SK-MEL-5 (cell line): ENCODE measurements at places on chromosomes 2 and 18.

- DNase-seq = peak; percentile 16
Measured at GRCh38 chr2:30503007-30503694, 56.1 kb downstream of the LCLAT1 start.

- peak; percentile 40 for DNase-seq
Measured at GRCh38 chr2:33210626-33211025, 263.9 kb downstream of the LTBP1 start.

GRCh38 chr2:210667711-210668110, 111.3 kb downstream of the CPS1 start:
- DNase-seq = no peak

DNA sequence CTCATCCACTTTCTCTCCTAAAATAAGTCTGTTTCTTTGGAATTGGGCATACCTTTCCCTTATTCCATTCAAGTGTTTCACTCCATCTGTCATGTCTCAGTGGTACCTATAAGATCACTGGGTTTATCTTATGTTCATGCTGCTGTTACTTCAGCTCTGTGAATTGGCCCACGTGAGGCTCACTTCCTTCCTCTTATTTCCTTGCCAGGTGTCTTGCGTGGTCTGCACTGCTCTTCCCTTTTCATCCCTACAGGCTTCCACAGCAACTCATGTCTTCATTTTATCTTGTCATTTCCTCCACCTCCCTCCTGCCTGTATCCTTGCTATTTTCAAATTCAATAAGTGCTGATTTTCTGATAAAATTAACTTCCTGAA, 159.1 kb upstream of the ALPP start:
- DNase-seq = no peak

- DNase-seq = no peak
Measured at GRCh38 chr2:96800061-96801004, 15.7 kb upstream of the CNNM3 start.

DNA sequence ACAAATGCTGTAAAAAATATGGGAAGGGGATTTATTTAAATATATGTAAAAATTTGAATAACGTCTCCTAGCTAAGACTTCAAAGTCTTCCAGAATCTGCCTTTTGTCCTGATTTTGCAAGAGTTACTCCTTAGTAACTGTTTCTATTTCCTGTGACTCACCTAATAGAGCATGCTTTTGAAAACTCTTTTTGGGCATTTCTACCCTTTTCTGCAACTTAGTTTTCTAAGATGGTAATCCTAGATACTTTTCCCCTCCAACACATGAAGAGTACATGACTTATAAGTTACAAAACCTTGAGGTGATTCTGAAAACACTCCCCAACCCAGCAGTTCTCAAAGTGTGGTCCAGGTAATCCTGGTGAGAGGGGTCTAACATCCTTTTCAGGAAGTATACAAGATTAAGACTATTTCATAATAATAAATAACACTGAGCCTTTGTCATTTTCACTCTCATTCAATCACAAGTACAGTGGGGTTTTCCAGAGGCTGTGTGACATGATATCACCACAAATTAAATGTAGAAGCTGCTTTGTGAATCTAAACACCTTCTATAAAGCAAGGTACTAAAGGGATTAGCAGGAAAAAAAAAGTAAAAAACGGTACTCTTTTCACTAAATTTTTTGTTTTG, 31.9 kb downstream of the PPP4R3B start:
- peak; percentile 49 for DNase-seq

- DNase-seq = no peak
Measured at GRCh38 chr2:75607400-75607798, 39.2 kb upstream of the MRPL19 start.

DNA sequence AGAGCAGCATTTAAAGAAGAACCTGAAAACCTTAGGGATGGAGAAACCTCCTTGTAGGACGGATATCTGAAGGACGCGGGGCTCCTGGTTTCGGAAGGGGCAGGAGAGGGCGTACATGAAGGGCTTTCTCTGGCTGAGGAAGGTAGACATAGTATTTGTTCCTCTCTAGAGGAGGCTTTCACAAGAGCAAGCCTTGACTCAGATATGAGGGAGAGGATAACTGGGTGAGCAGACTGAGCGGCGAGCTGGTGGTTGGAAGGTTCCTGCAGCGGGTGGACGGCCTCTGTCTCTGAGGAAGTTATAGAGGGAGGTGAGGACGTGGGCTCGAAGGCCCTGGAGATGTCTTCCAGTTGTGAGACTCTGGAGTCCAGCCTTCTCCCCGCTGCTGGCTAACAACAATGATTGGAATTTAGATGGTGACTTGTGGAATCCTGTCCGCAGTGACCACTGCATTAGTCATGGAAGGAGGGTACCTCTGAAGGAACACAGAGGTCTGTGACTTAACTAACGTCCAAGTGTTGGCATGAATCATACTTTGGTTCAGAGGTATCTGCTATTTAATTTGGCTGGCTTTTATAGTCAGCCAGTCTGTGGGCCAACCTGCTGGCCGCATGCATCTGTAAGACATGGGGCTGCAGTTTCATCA, 80.9 kb downstream of the ASAP2 start:
- DNase-seq = peak; percentile 49

DNA sequence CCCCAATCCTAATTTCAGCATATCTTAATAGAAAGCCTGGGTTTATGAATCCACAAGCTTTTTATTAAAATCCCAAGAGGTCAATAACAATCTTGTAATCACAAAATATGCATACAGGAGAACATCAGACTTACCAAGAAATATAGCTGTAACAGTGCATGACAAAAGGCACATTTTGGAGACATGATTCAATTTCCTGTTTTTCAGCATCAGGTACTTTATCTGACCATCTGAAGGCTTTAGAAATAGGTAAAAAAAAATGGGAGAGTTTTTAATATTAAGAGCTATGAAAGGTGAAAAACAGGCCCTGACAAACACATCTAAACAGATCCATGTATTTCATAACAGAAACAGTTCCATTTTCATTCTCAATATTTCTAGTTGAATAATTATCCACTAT, 89.9 kb upstream of the EFEMP1 start:
- DNase-seq = no peak

- DNase-seq = no peak
Measured at GRCh38 chr2:70938586-70938950, 2.9 kb downstream of the ATP6V1B1 start.

GRCh38 chr2:10014418-10015190, 28.7 kb upstream of the KLF11 start:
- no peak for DNase-seq

- no peak for DNase-seq
Measured at GRCh38 chr2:174171686-174172445, 76.5 kb downstream of the OLA1 start.

DNA sequence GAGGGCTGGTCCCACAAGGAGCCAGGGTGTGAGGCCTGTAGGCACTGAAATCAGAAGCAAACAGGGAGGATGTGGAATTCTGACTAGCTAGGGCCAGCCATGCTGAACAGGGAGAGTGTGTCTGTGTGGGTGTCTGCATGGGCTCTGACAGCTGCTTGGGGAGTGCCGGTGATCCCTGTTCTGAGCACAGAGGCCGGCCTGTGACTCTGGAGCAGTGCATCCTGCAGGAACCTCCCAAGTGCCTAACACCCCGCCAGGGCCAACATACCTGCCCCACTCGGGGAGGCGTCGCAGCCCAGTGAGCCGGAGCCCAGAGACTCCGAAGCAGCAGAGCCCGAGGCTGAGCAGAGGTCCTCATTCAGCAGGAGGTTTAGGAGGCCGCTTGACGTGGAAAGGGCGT, 11.5 kb upstream of the HES6 start:
- no peak for DNase-seq

DNA sequence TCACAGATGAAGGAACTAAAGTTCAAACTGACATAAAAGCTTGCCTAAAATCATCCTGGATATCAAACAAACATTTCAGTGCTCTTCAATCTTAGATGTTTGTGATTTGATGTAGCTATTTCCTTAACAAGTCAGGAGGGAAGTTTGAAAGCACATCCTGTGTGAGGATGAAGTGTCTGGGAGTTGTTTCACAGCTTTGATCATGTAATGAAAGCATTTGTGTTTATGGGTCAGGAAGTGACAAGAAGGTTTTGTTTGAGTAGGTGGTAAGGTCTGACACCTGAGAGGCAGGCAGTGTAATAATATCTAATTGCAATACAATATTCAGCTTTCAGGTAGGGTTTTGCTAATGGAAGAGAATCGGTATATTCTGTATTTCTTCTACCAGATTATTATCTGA, 26.0 kb upstream of the CSRNP3 start:
- DNase-seq = no peak

- no peak for DNase-seq
Measured at GRCh38 chr2:33448220-33448899, 28.1 kb upstream of the RASGRP3 start.

- no peak for DNase-seq
Measured at GRCh38 chr2:233080836-233081229, 20.7 kb downstream of the INPP5D start.

- no peak for DNase-seq
Measured at GRCh38 chr2:153235516-153235915, 243.0 kb downstream of the RPRM start.

DNA sequence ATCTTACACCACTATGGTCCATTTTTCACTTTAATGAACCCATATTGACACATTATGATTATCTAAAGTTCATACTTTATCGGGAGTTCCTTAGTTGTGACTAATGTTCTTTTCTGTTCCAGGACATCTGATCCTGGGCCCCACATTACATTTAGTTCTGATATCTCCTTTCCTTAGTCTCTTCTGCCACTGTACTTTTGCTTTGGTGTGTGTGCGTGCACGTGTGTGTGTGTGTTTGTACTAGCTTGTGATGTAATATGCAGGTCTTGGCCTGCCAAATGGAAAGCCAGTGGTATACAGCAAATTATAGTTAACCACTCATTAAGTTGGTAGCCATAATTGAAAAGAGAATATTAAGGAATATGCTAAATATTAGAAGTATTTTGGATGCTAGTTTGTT, 88.0 kb downstream of the CDC42EP3 start:
- DNase-seq = no peak

GRCh38 chr2:69122271-69122670, 109.3 kb downstream of the ANTXR1 start:
- DNase-seq = no peak

DNA sequence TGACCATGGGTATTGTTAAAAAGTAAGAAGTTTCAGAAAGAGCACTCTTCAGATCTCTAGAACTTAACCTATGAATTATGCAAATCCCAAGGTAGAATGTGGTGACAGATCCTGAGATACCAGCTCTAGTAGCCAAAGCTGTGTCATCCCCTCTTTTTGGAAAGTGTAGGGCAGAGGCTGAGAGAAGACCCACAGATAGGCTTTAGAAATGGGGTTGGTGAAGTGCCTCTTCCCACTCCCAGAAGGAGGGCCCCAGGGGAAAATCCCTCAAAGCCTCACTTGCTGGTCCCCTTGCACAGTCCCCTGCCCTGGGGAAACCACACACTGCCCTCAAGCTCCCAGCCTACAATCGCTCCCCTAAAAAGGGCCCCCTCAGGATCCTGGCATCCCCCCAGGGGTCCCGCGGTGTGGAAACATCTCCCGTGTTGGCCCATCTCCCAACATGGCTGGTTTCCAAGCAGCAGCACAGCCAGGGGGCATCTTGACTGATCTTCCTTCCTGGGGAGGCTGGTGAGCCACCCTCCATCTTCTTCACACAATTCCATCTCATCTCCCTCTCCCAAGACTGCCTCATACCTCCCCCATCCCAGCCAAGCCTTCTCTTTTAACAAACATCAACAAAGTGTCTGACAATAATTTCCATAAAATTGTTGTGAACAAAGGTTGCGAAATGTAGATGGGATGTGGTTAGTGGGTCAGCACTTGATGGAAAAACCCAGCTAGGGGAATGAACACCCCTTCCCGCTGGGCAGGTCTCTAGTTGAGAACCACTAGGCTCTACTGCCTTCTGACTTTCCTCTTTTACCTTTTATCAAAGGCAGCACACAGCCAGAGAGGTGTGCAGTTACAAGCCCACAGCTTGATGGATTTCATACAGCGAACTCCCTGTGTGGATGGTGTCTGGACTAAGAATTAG, 25.1 kb downstream of the MAL start:
- no peak for DNase-seq

- no peak for DNase-seq
Measured at GRCh38 chr2:1125217-1125616, 174.6 kb downstream of the SNTG2 start.

- no peak for DNase-seq
Measured at GRCh38 chr2:168730344-168730743, 72.1 kb upstream of the NOSTRIN start.

DNA sequence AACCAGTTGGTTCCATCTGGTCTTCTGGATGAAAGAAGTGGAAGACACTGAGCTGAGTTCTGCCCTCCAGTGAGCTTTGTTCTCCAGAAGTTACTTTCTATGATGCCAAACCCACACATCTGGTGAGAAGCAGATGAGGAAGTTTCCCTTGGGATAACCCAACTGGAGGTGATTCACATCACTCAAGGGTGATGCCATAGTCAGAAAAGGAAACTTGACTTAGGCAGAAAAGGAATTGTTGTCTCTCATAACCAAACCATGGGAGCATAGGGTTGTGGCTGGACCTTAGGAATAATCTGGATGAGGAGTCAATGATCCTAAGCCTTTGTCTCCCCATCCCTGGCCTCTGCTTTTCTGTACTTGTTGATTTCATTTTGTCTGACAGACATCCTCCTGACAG, 43.7 kb downstream of the CDC42EP3 start:
- no peak for DNase-seq

DNA sequence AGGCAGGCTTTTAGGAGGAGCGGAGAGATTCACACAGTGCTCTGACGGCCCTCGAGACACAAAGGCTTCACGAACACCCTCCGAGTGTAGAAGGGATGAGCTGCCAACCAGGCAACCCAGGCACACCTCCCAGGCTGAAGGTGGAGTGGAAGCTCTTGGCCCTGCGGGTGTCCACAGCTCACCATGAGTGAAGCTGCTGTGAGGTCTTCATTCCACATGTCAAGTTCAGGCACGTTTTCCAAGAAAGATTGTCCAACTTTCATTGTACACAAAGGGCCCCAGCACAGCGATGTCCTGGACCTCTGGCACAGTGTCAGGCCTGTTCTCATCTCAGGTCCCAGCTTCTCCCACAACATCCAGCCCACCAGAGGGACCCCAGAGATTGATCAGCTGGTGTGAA, 13.4 kb downstream of the PARD6G start:
- no peak for DNase-seq

- no peak for DNase-seq
Measured at GRCh38 chr2:22998359-22998758, 386.6 kb upstream of the KLHL29 start.

DNA sequence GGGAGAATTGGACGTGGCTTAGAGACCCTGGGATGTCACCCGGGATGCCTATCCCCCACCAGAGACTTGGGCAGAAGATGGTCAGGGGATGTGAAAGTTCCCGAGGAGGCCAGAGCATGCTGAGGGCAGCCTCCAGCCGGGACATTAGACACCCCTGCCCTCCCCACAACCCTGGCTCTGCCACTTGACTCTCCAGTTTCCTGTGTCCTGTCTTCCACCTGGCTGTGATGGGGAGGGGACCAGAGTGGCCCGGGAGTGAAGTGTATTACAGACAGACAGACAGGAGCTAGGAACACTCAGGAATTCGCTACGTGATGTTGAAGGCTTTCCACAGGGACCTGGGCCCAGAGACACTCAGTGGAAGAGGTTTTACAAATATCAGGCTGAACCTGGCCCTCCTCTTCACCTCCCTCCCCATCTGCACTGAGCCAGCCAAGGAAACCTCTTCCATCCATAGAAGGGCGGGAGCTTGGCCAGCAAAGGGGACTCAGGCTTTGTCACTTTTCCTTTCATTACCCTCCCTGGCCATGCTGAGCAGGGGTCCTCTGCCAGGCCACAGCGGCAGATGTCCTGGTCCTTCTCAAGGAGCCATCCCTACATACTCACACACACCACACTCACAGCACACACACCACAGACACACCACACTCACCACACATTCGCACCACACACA, 60.7 kb downstream of the SDC1 start:
- DNase-seq = peak; percentile 23
